ENCODE measurements at places on chromosomes 3 and 15.

GRCh38 chr15:73572296-73572695 lies 60.9 kb downstream of the NPTN start:
- DNase-seq, result no peak

DNA sequence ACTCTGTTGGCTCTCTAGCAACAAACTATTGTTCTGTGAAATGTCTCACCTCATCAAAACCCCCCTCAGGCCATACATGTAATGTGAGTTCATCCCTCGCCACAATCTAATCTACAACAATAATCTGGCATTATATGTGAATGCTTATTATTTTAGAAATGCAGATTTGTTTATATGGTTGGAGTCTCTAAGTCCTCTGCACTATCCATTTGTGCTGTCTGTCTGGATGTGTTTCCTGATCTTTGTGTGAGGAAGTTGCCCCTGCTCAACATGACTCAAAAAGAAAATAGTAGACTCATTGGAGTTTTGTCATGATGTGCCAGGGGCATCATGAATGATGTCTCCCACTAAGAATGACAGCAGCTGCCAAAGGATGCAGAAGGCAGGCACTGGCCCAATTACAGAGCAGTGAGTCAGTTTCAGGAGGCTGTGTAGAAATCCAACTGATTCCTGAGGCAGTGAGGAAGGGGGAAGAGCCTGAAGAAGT lies 161.6 kb upstream of the PDZRN3 start:
- no peak for DNase-seq

DNA sequence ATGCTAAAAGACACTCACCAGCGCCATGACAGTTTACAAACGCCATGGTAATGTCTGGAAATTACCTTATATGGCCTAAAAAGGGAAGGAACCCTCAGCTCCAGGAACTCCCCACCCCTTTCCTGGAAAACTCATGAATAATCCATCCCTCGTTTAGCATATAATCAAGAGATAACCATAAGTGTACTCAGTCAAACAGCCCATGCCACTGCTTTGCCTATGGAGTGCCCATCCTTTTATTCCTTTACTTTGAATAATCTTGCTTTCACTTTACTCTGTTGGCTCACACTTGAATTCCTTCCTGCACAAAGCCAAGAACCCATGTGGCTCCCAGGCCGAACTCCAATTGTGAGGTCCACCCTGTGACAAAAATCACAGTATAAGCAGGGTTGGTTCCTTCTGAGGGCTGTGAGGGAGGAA lies 19.1 kb upstream of the FSTL1 start:
- no peak for DNase-seq

- DNase-seq, result no peak
Measured at GRCh38 chr3:191301017-191301416, 28.2 kb upstream of the CCDC50 start.

GRCh38 chr3:152376351-152377183 lies 107.8 kb downstream of the MBNL1 start:
- DNase-seq, result no peak

DNA sequence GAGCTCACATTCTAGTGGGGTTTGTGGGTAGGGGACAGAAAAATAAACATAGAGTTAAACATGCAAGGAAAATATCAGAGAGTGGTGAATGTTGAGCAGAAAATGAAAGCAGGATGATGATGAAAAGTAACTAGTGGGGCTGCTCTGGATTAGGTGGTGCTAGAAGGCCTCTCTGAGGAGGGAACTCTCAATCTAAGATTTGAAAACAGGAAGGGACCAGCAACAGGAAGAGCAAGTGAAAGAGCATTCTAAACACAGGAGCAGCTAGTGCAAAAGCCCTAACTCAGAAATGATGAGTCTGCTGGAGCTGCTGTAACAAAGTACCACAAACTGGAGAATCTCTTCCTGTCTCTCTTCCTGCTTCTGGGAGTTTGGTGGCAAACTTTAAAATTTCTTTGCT lies 468.6 kb upstream of the AGTR1 start:
- no peak for DNase-seq

DNA sequence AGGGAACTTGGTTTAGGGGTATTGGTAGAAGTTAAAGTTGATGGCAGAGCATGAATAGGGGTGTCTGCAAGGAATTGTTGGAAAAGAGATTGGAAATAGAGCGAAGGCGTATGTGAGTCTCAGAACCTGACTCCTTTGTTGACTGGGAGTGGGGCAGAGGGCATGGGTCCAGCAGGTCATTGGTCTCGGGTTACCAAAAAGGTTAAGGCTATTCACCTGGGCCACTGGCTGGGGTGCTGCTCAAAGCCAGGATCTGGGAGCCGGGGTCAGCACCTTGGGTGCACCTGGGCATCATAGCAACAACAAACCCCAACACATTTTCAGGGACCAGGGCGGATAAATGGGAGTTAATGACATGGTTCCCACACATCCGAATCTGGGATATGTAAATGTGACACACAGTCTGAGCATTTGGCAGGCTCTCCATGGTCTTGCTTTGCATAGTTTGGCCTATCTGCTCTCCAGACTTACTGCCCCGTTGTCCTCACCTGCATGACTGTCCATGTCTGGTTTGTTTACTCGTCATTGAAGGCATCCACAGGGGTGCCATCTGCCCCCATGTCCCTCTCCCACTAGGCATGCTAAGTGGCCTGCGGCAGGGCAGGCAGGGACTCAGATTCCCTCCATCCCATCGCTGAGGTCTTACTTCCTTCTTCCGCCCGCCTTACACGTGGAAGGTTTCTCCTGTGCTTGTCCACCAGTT lies 10.1 kb downstream of the KLF13 start:
- no peak for DNase-seq

DNA sequence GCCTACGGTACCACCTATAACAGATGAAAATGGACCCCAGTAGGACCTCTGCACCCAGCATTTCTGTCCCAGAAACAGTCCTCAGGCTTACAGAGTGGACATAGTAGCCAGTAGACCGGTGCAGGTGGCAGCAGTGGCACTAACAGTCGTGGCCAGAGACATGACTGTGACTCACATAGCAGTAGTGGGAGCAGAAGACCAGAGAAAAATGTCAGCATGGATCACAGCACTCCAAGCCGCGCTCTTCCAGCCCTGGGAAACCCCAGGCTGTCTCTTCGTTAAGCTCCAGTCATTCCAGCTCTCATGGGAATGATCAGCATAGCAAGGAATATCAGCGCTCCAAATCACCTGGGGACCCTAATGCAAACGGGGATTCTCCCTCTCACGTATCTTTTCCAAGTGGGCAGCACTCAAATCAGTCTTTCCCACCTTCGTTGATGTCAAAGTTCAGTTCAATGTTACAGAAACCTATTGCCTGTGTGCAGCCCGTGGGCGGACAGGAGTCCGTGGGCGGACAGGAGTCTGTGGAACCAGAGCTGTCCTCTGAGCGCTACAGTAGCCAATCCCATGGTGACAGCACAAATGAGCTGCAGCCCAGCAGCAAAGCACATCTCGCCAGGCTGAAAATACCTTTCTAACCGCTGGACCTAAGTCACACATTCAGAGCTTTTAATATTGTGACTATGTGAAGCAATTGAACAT lies 10.5 kb downstream of the BFSP2 start:
- DNase-seq, result no peak

DNA sequence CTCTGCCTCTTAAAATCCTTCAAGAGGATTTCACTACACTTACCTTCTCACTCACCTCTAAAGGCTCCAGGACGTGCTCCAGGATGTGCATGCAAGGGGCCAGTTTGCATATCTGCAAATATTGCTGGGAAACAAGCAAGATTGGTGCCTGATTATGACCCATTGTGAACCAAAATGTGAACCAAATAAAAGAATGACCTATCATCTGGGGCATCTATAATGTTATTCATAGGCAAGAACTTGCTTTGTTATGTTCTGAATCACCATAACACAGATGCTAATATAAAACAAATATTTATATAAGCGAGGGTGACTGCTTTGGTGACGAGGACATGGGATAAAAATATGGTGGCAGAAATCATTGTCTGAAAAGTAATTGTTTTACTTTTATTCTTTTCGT lies 5.5 kb downstream of the IL12A start:
- no peak for DNase-seq

DNA sequence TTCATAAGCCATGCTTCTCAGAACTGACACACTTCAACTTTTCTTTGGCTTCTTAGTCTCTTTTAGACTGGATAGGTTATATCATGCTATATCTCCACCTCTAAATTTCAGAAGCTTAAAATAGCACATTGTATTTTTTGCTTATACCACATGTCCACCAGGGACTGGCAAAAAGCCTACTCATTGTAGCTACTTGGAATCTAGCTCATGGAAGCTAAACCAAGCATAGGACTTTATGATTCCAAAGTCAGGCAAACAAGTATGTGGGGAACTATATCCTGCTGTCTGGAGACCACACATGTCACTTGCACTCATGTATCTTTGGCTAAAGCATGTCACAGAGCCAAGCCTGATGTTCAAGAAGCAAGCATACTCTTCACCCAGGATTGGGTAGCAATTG lies 245.0 kb upstream of the RASGRP1 start:
- no peak for DNase-seq

- no peak for DNase-seq
Measured at GRCh38 chr3:117490716-117491115, 781.1 kb downstream of the TUSC7 start.

DNA sequence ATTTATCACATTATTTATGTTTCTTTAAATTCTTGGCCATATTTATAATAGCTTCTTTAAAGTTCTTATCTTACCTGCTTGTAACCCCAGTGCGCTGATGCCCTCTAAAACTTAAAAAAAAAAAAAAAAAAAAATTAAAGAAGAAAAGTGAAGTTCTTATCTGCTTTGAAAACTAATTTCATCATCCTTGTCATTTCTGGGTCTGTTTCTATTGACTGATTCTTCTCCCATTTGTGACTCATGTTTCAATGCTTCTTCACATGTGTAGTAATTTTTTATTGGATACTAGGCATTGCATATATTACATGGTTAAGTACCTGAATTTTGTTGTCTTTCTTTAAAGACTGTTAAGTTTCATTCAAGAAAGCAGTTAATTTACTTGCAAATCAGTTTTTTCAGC lies 3.4 kb upstream of the SEC22A start:
- no peak for DNase-seq

Measured in CD4-positive, alpha-beta T cell treated with Interleukin-6 for 4 hours (primary cell).